ENCODE measurements at places on chromosomes 3 and 15. TPM values are rescaled to one million over a fixed set of nuclear protein-coding genes. Genes with fewer than 3 reads are reported as not detected.

Gene ZDHHC3
- total RNA-seq: 58.2 TPM

DNA sequence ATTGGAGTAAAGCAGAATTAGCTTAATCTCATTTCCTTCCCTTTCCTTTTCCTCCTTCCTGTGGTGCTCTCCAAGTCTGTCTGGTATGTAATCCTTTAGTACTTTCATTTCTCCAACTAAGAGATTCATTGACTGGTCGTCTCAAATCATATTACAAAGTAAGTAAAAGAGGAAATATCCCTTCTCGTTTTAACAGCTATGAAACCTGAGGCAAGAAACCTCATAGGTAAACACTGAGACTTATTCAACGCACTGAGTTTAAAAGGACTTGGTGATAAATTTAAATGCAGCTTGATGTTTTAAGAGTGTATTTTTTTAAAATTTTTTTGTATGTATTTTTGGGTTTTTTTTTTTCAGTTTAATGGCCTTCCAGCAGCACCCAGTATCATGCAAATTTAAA, 117.2 kb upstream of the LRRC3B start:
- DNase-seq: no peak

DNA sequence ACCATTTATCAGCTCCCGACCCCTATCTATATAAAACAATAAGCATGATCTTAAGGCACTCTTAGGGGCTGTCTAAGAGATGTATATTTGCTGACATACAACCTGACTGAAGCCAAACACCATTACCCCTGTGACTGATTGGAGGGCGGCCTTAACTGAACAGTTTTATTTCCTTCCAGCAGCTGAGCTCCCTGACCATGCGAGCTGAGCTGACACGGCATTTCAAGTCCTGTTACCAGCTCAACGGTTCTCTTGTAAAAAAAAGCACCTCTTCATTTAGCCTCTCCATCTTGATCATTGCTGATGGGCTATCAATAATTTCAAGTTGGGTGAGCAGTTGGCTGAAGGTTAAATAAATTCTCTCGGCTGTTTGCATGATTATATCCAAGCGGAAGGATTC, 33.4 kb upstream of the BNIP2 start:
- no peak for DNase-seq

- no peak for DNase-seq
These were observed 35.4 kb upstream of the SPRED1 start for GRCh38 chr15:38217191-38217595.

DNA sequence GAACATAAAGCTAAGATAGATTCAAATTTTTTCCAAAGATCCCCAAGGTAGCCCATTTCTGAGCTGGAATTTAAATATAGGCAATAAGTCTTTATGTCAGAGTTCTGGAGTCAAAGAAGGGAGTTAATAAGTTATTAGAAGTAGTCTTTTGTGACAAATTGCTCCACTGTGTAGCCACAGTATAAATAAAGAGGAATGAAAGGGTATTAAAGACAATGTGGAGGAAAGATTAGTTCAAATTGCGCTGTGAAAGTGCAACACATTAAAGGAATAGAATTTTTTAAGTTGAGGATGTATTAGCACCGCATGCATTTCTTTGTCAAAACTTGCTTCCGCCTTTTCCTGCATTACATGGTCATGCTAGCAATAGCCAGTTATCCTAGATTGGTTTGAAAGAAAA, 666.6 kb upstream of the CCDC54 start:
- no peak for DNase-seq

GRCh38 chr3:190288836-190289235, 33.4 kb downstream of the CLDN1 start:
- DNase-seq: no peak

- DNase-seq: no peak
These were observed 196.9 kb upstream of the PRICKLE2 start for GRCh38 chr3:64422192-64422591.

All from H7 (cell line).